ENCODE measurements at places on chromosomes 16 and 17. TPM values are rescaled to one million over a fixed set of nuclear protein-coding genes. Genes with fewer than 3 reads are reported as not detected.

The NTN3 gene
- total RNA-seq: 1.3 TPM

The FBXL16 gene
- 3.7 TPM for total RNA-seq

The ZMYND15 gene
- 0.09 TPM for total RNA-seq

The ITGA3 gene
- total RNA-seq: 319 TPM

DNA sequence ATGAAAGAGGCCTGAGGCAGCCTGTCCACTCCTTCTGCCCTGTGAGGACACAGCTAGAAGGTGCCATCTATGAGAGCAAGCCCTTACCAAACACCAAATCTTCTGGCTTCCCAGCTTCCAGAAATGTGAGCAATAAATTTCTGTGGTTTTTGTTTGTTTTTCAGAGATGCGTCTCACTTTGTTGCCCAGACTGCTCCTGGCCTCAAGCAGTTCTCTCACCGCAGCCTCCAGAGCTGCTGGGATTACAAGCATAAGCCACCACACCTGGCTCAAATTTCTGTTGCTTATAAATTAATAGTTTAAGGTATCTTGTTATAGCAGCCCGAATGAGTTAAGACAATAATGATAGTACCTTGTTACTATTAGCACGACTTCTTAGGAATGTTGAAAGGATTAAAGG is 12.5 kb upstream of the SLC16A11 start:
- H3K36me3 ChIP-seq: no peaks in the 10 kb centered on the region
- H3K4me1 ChIP-seq: peaks cover 16% of the 10 kb centered on the region
- H3K27ac ChIP-seq: no peak overlapping the region
- DNase-seq: peak; percentile 31
- no peak overlapping the region for H3K4me3 ChIP-seq

GRCh38 chr17:63474174-63474573 is 2.7 kb upstream of the ACE start:
- H3K36me3 ChIP-seq: no peaks in the 10 kb centered on the region
- no peak overlapping the region for H3K4me3 ChIP-seq
- H3K27me3 ChIP-seq: peaks cover 15% of the 10 kb centered on the region

GRCh38 chr16:26087091-26087490 is 395.3 kb downstream of the HS3ST4 start:
- H3K27me3 ChIP-seq: no peaks in the 10 kb centered on the region
- no peak for DNase-seq
- no peak overlapping the region for H3K4me3 ChIP-seq
- no peaks in the 10 kb centered on the region for H3K36me3 ChIP-seq
- no peaks in the 10 kb centered on the region for H3K4me1 ChIP-seq
- no peak overlapping the region for H3K27ac ChIP-seq

GRCh38 chr16:74296104-74296431 is 546 bp upstream of the PSMD7 start:
- no peak for DNase-seq
- peaks cover 19% of the 10 kb centered on the region for H3K4me1 ChIP-seq
- H3K36me3 ChIP-seq: peaks cover 15% of the 10 kb centered on the region
- H3K4me3 ChIP-seq: peak overlapping the region; percentile 92
- no peaks in the 10 kb centered on the region for H3K27me3 ChIP-seq

GRCh38 chr17:41769985-41770384 is 16.5 kb downstream of the JUP start:
- peaks cover 6% of the 10 kb centered on the region for H3K36me3 ChIP-seq
- H3K4me1 ChIP-seq: peaks cover 13% of the 10 kb centered on the region
- H3K27ac ChIP-seq: no peak overlapping the region
- no peaks in the 10 kb centered on the region for H3K27me3 ChIP-seq

- H3K27me3 ChIP-seq: no peaks in the 10 kb centered on the region
- H3K4me3 ChIP-seq: no peak overlapping the region
- no peak for DNase-seq
- no peaks in the 10 kb centered on the region for H3K36me3 ChIP-seq
- H3K27ac ChIP-seq: no peak overlapping the region
- no peaks in the 10 kb centered on the region for H3K4me1 ChIP-seq
Measured at GRCh38 chr16:88978608-88979346, 1.8 kb upstream of the CBFA2T3 start.

DNA sequence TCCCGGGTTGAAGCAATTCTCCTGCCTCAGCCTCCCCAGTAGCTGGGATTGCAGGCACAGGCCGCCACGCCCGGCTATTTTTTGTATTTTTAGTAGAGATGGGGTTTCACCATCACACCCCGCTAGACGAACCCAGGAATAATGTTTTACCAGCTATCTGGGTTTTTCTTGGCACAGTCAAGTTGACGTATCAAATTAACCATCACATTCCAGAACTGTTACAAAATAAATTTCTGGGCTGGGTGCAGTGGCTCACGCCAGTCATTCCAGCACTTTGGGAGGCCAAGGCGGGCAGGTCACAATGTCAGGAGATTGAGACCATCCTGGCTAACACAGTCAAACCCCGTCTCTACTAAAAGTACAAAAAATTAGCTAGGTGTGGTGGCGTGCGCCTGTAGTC is 501.2 kb downstream of the SHISA9 start:
- H3K27ac ChIP-seq: no peak overlapping the region
- H3K4me1 ChIP-seq: no peaks in the 10 kb centered on the region
- no peaks in the 10 kb centered on the region for H3K27me3 ChIP-seq
- DNase-seq: peak; percentile 0
- H3K4me3 ChIP-seq: no peak overlapping the region

- DNase-seq: no peak
- no peaks in the 10 kb centered on the region for H3K4me1 ChIP-seq
- H3K27ac ChIP-seq: no peak overlapping the region
- H3K4me3 ChIP-seq: no peak overlapping the region
- H3K36me3 ChIP-seq: no peaks in the 10 kb centered on the region
Measured at GRCh38 chr16:51937771-51938170, 609.2 kb downstream of the TOX3 start.

DNA sequence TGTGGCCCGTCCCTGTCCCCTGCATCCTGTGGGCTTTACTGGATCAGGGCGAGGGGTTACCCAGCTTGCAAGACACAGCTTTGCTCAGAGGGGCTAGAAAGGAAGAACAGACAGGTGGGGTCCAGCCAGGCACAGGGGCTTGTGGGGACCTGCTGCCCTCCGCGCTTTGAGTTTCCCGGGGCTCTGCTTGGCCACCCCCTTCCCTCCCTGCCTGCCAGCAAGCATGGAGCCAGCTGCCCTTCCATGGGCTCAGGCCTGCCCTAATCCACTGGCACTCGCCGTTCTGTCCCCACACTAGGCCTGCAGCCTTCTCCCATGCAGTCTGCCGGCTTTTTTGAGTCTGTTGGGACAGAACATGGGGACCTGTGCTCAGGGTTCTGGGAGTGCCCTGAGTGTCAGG is 3.4 kb downstream of the SNN start:
- H3K4me3 ChIP-seq: no peak overlapping the region
- H3K27me3 ChIP-seq: no peaks in the 10 kb centered on the region
- H3K4me1 ChIP-seq: peaks cover 24% of the 10 kb centered on the region
- no peaks in the 10 kb centered on the region for H3K36me3 ChIP-seq

GRCh38 chr17:82613283-82614094 is 34.8 kb downstream of the WDR45B start:
- no peak overlapping the region for H3K27ac ChIP-seq
- H3K36me3 ChIP-seq: peaks cover 20% of the 10 kb centered on the region
- H3K4me1 ChIP-seq: no peaks in the 10 kb centered on the region
- DNase-seq: no peak
- no peak overlapping the region for H3K4me3 ChIP-seq
- H3K27me3 ChIP-seq: no peaks in the 10 kb centered on the region

DNA sequence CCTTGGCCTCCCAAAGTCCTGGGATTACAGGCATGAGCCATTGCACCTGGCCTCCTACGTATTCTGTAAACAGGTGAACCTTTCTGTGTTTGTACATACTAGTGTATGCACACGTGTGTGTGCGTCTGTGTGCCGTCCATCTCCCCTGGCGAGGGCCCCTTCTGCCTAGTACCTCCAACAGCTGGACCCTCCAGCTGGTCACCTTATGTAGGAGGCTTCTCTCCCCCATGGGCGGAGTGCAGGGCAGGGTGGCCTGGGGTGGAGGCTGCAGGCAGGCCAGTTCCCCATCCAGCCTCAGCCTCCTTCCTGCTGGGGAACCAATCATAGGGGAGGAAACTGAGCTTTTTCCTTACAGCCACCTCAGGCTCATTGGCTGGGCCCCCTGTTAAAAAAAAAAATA is 24.4 kb upstream of the DOC2B start:
- DNase-seq: no peak
- H3K4me3 ChIP-seq: no peak overlapping the region
- H3K27ac ChIP-seq: no peak overlapping the region
- H3K4me1 ChIP-seq: no peaks in the 10 kb centered on the region

Measured in astrocyte (in vitro differentiated cells and primary cell).